ENCODE measurements at places on chromosomes 3 and 15.

- peak; percentile 82 for DNase-seq
These were observed 199.1 kb downstream of the CDIN1 start for GRCh38 chr15:36778531-36778930.

- DNase-seq: no peak
These were observed 17.1 kb downstream of the RBP1 start for GRCh38 chr3:139522421-139522820.

- no peak for DNase-seq
These were observed 17.7 kb downstream of the SYNPR start for GRCh38 chr3:63295806-63296205.

- no peak for DNase-seq
These were observed 29.5 kb upstream of the ZNF710 start for GRCh38 chr15:89971592-89971997.

- no peak for DNase-seq
These were observed 49.7 kb downstream of the GATM start for GRCh38 chr15:45328663-45329062.

DNA sequence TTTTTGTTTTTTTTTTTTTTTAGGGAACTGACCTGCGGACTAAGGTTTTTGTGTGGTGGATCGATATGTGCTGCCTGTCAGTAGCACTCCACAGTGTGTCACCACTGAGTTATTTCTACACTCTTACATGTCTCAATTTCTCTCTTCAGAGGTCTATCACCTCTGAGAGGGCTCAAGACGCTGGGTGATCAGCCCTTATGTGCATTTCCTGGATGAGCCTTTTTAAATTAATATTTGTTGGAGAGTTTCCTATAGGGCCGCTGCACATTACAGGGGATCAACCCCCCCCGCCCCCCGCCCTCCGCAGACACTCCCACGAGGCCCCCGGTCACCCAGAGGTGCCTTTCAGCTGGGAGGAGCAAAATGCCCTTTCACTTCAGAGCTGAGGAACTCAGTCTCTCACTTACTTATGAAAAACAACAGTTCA lies 34.5 kb upstream of the AP4E1 start:
- no peak for DNase-seq

- no peak for DNase-seq
These were observed 148.6 kb downstream of the FGF12 start for GRCh38 chr3:192578729-192579128.

GRCh38 chr15:76328106-76328696 lies 8.4 kb upstream of the ISL2 start:
- no peak for DNase-seq

DNA sequence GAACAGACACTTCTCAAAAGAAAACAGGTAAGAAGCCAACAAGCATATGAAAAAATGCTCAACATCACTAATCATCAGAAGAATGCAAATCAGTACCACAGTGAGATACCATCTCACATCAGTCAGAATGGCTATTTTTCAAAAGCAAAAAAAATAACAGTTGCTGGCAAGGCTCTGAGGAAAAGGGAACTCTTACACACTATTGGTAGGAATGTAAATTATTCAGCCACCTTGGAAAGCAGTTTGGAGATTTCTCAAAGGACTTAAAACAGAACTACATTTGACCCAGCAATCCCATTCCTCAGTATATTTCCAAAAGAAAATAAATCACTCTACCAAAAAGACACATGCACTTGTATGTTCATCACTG lies 95.6 kb downstream of the APBA2 start:
- no peak for DNase-seq

- no peak for DNase-seq
These were observed 14.8 kb upstream of the ARNT2 start for GRCh38 chr15:80389370-80389769.

- peak; percentile 38 for DNase-seq
These were observed 21.0 kb upstream of the CA12 start for GRCh38 chr15:63402498-63403253.

- DNase-seq: no peak
These were observed 174.3 kb downstream of the MAGI1 start for GRCh38 chr3:65864357-65864904.

GRCh38 chr3:15339001-15339400 lies 6.6 kb upstream of the SH3BP5 start:
- DNase-seq: no peak

DNA sequence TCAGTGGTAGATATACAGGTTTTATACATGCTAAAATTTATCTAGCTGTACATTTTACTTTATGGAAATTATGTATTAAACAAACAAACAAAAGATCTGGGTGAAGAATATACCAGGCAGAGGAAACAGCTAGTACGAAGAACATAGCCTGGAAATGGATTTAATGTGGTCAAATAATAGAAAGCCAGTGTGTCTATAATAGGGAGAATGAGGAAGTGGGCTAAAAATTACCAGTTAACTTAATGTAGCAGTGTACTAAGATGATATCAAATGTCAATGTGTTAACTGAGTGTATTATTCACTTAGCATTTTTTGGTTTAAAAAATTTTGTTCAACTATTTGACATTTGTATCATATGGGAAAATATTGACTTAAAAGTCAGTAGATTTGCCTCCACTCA lies 22.8 kb upstream of the SLC15A2 start:
- DNase-seq: no peak

- no peak for DNase-seq
These were observed 92.4 kb downstream of the COL6A6 start for GRCh38 chr3:130609166-130609979.

- DNase-seq: no peak
These were observed 17.8 kb downstream of the GCSAM start for GRCh38 chr3:112115161-112115739.

- no peak for DNase-seq
These were observed 3.4 kb downstream of the SKIL start for GRCh38 chr3:170360916-170361315.

- no peak for DNase-seq
These were observed 27.6 kb downstream of the PLXNB1 start for GRCh38 chr3:48402281-48402732.

Data from NCI-H2081 treated with DMSO at 0.1 percent for 48 hours (cell line).